Lung (tissue), 17 donors: ENCODE measurements at places on chromosomes 7 and 10. TPM values are rescaled to one million over a fixed set of nuclear protein-coding genes. Genes with fewer than 3 reads are reported as not detected.

Gene SPDYE1
- 0.09 TPM for total RNA-seq

Gene NPY4R2
- total RNA-seq: 2.9 TPM

Gene LIPF
- total RNA-seq: not detected

Gene TMEM225B
- total RNA-seq: 0.31 TPM

Gene FOXI2
- not detected for total RNA-seq

Gene VSIR
- total RNA-seq: 114 TPM

Gene TMEM26
- total RNA-seq: 1.2 TPM

Gene GIMAP6
- total RNA-seq: 38.9 TPM

Gene ACBD7
- 1.9 TPM for total RNA-seq

Gene C10orf53
- total RNA-seq: 0.09 TPM

Gene RBP3
- total RNA-seq: not detected

Gene CYP3A5
- 26.3 TPM for total RNA-seq

Gene ZNF398
- 14.6 TPM for total RNA-seq

Gene NPC1L1
- total RNA-seq: 0.03 TPM

Gene JAKMIP3
- total RNA-seq: 0.26 TPM

Gene FANK1
- total RNA-seq: 18.4 TPM

Gene CEP55
- 1.7 TPM for total RNA-seq
